ENCODE measurements at places on chromosomes 16 and 17.

- no peak for DNase-seq
Observed at GRCh38 chr17:7403727-7403976, 245 bp downstream of the TMEM256 start.

- peak; percentile 17 for DNase-seq
Observed at GRCh38 chr17:79741751-79742588, 11.2 kb downstream of the ENPP7 start.

- DNase-seq = no peak
Observed at GRCh38 chr16:81524382-81524781, 79.8 kb downstream of the CMIP start.

DNA sequence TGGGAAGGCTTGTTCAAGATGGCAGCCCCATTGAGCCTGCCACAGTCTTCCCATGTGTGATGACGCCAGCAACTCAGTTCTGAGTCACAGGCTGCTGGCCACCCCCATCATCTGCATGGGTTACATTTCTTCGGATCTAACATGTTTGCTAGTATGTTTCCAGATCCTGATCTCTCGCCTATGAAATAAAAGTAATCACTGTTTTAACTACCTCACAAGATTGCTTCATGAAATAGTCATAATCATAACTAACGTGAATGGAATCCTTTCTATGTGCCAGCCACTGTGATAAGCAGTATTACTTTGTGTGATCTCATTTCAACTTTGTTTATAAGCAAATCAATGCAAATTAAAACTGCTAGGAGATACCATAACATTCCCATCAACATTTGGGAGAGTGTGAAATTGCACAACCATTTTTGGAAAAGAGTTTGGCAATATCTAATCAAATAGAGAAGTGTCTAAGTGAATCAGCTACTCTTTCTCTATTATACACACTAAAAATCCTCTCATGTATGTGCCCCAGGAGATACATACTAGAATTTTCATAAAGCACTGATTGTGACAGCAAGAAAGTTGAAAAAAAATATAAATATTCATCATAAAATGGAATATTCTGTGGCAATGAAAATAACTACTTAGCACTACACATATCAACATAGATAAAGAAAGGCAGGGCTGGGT, 300.2 kb upstream of the IRX5 start:
- DNase-seq = no peak

- no peak for DNase-seq
Observed at GRCh38 chr17:33968350-33969044, 286.6 kb upstream of the CCL2 start.

DNA sequence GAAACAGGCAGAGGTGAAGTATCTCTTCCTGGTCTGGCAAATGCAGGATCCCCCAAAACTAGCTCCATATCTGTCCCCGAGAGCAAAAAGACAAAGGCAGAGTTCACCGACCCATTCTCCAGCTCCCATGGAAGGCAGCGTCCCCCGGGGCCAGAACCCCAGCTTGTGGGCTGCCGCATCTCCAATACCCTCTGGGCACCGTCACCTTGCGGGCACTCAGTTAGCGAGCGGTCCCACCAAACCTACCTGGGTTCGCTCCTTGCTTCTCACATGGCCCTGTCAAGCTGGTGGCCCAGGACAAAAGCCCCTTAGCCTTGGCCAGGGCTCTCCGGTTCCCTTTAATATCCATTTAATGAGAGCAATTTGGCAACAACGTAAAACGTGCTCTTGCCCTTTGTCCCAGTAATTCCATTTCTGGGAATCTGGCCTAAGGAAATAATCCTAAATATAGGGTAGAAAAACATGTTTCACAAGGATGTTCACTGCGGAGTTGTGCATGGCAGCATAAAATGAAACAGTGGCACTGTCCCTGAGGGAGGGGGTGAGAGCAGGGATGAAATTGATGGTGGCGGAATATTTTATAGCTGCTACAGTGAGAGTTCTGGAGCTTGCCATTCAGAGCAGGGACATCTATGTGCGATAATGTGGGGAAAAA, 157.1 kb downstream of the CMIP start:
- DNase-seq = no peak

GRCh38 chr17:70434536-70435490, 265.5 kb downstream of the KCNJ2 start:
- DNase-seq = no peak

GRCh38 chr16:86199182-86199581, 300.2 kb downstream of the IRF8 start:
- no peak for DNase-seq

DNA sequence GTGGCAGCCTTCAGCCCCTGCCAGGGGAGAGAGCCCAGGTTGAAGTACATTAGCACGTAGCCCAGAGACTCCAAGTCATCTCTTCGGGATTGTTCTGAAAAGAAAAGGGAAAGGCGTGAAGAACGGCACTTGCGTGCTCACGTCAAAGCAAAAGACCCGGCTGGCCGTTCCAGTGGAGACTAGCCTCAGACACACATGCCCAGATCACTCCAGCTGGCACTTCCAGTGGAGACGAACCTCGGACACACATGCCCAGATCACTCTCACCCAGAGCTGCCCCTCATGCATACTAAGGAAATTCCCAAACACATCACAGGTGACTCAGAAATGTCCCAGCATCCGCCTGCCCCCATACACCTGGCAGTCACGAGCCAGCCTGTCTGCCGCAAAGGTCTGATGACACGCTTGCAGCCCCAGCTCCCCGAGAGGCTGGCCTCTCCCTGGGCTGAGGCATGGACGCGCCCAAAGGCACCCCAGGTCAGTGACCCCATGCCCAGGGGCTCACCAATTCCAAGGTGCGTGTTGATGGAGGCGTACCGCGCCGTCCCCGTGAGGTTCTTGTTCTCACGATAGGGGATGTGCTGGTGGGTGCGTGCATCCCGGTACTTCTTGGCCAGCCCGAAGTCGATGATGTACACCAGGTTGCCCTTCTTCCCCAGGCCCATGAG, 20.9 kb downstream of the CSNK1D start:
- no peak for DNase-seq

DNA sequence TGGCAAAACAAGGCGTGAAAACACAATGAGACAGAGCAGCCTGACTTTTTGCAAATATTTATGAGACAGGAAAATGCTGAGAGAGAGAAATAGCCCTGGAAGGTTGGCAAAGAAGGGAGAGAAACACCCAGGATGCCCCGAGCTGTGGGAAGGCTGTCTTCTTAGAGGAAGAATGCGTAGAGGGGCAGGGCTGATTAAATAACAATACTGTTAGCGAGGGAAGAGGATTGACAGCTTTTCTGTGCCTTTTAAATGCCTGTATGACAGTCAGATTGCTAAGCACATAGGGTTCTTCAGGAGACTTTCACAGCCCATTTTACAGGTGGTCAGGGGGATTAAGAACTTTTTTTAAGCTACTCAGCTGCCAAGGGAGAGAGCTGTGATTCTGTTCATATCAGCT, 219.2 kb downstream of the SHISA9 start:
- DNase-seq = no peak

DNA sequence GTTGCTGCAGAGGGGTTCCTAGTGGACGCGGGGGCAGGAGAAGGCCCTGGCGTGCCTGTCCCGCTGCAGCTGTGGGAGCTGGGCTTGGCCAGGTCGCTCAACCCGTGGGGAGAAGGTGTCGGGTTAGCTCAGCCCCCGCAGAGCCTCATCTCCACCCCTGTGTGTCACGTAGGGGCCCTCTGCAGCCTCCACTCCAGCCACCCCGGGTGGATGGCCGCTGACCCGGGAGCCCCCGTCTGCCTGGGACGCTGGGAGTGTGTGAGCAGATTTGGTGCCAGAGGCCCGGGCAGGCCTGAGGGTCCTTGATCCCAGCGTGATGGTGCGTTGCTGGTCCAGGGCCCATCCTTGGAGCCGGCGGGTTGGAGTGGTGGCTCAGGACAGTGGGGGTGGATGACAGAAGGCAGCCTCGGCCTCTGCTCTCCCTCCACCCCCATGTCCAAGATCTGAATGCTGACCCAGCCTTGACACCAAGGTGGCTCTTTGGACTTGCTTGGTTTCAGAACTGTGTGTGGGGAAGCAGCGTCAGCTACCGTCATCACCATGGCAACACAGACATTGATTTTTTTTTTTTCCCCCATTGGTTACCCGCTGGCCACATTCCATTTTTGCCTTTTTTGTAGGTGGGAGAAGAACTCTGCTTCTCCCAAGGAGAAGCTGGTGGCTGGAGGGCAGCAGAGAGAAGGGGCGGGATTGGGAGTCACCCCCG, 35.7 kb downstream of the BAIAP2 start:
- DNase-seq = no peak

DNA sequence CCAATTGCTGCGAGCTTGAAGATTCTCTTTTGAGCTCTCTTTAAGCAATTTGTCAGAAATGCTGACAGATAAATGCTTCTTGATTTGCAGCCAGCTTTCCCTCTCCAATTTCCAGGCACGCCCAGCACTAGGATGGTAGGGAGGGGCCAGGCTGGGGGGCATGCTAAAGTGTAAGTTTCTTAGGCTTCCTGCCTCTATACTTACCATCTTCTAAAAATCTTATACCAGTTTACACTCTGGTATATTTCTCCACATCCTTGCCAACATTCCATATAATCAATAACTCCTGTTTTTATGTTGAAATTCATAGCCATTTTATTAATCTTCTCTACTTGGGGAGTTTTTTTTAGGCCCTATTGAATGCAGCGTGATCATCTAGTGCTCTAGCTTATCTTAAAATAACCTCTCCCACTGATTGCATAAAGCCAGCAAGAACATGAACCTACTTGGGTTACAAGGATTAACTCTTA, 17.5 kb downstream of the ACSF2 start:
- no peak for DNase-seq

DNA sequence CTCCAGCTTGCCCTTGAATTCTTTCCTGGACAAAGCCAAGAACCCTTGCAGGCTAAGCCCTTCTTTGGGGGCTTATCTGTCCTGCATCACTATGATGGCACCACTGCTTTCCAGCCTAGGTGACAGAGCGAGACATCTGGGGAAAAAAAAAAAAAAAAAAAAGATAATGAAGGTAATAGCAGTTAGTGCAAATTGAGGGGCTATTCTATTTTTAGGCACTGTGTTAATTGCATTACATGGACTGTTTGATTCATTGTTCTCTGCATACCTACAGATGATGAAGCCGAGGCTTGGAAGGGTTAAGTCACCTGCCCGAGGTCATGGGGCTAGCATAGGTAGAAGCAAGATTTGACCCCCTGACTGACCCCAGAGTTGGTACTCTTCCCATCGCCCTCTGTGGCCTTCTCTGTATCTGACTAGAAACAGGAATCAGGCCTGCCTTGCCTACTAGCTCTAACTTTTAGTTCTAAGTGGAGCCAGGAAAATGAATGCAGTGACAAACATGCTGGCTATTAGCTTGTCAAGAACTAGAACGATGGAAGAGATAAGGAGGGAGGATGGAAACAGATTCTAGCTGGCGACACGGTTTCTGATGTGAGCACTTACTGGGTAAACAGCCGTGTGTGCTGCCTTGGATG, 312.1 kb downstream of the SNX29 start:
- no peak for DNase-seq

DNA sequence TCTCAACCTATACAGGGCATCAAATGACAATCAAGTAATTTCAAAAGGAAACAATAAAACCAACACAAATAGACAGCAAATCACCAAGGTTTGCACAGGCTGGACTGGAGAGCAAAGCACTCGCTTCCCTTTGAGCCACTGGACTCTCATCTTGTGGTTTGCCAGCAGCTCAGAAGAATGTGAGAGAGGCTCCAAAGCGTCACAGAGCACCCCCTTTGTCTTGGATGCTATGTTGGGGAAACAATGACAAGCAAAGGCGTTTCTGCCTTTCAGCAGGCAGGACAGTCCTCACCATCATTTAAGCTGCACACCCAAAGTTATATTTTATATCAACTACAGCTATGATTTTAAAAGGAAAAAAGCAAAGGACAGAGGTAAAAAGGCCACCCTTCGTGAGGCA, 13.2 kb downstream of the SLC6A4 start:
- no peak for DNase-seq

DNA sequence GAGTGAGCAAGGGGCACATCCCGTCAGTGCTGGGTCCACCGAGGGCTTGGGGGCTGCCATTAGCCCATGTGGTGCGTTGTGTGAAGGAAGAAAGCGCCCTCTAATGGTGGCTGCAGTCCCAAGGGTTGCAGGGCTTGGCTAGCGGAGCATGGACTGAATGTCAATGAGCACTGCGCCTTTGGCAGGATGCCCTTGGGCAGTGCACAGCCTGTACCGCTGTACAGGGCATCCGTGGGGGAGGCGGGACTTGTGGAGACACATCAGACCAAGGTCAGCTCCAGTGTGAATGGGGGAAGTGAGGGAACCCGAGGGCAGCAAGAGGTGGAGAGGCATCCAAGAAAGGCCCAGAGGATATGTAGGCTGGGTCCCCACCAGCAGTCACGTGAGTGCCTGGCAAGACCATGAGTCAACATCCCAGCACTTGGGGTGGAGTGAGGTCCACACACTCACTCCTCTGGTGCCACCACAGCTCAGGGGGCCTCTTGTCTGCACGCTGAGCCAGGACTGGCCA, 75.5 kb upstream of the MED9 start:
- DNase-seq = no peak

DNA sequence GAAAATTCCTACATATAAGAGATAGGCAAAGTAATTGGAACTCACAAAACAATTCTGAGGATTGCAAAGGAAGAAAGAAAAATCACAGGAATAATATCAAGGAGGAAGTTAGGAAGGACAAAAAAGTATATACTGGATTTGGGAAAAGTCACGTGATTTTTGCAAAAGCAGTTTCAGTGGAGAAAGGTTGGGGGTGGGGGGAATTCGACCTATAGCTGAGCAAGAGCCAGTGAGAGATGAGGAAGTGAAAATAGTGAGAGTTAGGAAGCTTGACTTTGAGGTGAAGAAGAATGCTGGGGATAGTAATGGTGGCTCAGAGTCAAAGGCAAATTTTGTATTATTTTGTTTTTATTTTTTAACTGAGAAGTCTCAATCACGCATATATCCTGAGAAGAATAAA, 438.0 kb upstream of the PMFBP1 start:
- DNase-seq = no peak

DNA sequence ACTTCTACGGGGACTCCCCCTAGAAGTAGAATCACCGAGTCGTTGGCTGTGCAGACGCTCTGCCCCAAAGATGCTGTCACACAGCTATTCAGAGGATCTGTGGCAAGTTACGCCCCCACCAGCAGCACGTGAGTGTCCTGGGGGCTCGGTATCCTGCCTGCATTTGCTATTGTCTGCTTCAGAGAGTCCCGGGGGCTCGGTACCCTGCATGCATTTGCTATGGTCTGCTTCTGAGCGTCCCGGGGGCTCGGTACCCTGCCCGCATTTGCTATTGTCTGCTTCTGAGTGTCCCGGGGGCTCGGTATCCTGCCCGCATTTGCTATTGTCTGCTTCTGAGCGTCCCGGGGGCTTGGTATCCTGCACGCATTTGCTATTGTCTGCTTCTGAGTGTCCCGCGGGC, 23.8 kb upstream of the ZNF469 start:
- DNase-seq = no peak
